Activated naive CD8-positive, alpha-beta T cell treated with anti-CD3 and anti-CD28 coated beads, Interleukin-2, amount 10 ng/mL, durations not matched to agents 7 days and 5 days (primary cell): ENCODE measurements at places on chromosomes 2 and 18. TPM values are rescaled to one million over a fixed set of nuclear protein-coding genes. Genes with fewer than 3 reads are reported as not detected.
A peak's percentile ranks its signal among the peaks of the same experiment; 100 is the strongest.

DNA sequence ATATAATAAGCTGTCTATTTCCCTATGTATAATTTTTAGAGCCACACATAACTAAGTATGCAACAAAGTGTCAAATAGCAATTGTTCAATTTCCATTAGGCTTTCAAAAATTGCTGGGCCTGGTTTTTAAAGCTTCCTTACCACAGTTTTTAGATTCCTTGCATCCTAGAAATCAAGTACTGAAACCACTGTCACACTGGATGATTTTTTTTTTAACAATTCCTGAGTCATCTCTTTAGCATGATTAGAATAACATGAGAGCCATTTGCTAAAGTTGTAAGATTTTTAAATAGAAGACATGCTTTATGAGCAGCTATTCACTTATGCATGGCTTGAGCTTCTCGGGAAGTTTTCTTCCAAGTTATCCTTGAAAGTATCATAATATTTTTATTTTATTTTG is 319.5 kb upstream of the NXPH2 start:
- H3K27me3 ChIP-seq = no peaks in the 10 kb centered on the region
- H3K36me3 ChIP-seq = no peaks in the 10 kb centered on the region
- no peak overlapping the region for H3K27ac ChIP-seq

DNA sequence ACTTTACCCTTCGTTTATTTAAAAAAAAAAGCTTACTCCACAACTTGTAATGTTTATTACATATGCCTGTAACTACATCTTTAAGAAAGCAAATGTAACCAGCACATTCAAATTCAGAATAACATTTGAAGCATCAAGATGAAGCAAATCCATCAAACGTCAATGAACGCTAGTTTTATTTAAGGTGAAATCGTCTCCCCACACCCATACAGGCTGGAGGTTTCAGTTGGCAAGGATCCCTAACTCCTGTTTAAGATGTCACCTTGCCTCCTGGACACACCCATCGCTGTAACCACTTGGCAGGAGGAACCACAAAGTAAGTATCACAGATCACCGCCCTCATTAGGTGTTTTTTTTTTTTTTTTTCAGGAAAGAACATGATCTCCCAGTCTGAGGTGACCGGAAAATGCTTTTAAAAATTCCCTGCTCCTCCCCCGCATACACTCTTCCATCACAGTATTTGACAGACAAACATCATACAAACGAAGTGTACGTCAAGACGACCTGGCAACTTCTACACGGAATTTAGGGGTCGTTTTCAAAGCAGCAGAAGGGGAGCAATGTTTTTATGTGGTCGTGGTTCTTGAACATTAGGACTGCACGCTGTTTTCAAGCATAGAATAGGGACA is 19.7 kb upstream of the STPG4 start:
- H3K4me1 ChIP-seq = peaks cover 40% of the 10 kb centered on the region
- H3K27ac ChIP-seq = peak overlapping the region; percentile 94
- H3K4me3 ChIP-seq = peak overlapping the region; percentile 97

DNA sequence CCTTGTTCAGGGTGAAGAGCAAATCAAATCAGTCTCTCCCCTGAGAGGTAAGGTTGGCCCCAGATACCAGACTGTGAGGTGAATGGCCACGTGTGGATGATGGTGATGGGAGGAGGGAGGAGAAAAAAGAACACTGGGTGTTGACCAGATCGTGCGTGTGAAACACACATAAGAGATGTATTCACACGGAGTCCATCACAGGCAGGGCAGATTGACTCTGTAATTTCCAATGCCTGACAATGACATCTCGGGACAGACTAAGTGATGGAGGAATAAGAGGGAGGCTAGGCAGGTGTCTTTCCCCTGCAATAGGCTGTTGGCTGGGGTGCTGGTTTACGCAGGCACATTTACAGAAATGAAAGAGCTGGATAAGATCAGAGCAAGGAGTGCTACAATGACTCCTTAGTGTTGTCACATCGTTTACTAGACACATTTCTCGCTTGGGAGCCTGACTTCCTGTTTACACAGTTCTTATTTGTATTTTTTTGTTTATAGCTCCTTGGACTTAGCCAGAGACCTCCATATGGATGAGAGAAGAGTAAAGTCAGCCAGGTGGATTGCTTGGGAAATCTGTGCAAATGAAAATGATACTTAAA is 43.1 kb downstream of the CPO start:
- no peaks in the 10 kb centered on the region for H3K36me3 ChIP-seq
- no peak overlapping the region for H3K4me3 ChIP-seq
- no peak overlapping the region for H3K27ac ChIP-seq

GRCh38 chr2:106885329-106885728 is 638 bp downstream of the ST6GAL2 start:
- H3K36me3 ChIP-seq = no peaks in the 10 kb centered on the region
- H3K4me3 ChIP-seq = no peak overlapping the region
- H3K27me3 ChIP-seq = peaks cover 31% of the 10 kb centered on the region
- H3K27ac ChIP-seq = no peak overlapping the region
- peaks cover 4% of the 10 kb centered on the region for H3K4me1 ChIP-seq

DNA sequence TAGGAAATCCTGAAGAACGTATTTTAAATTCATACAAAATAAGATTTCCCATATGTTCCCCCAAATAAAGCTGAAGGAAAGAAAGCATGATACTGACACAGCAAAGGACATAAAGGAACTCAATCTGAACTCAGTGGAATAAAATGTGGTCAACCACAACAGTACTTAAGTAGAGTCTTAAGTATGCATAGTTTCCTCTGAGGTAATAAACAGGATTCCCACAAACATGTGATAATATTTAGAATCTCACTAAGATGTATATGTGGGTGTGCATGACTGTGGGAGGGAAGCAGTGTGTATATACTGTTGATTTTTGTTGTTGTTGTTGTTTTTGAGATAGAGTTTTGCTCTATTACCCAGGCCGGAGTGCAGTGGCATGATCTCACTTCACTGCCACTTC is 69.3 kb downstream of the NOL10 start:
- peak overlapping the region; percentile 6 for H3K4me3 ChIP-seq
- DNase-seq = no peak
- H3K27me3 ChIP-seq = no peaks in the 10 kb centered on the region
- H3K27ac ChIP-seq = no peak overlapping the region
- peaks cover 43% of the 10 kb centered on the region for H3K36me3 ChIP-seq

DNA sequence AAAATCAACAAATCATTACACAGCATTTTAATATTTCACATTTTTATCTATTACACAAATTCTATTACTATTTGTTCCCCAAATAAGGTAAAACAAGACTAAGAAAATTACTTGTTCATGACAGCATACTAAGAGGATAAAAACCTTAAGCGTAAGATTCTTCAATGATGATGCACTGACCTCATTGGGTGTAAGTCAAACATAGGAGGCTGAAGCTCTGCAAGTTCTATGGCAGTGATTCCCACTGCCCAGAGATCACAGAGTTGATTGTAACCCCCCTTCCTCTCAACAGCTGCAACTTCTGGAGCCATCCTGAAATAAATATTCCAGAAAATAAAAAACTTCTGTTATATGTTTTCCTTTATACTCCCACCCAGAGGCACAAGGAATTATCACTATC is 82.2 kb upstream of the CDKL4 start:
- no peak for DNase-seq
- no peaks in the 10 kb centered on the region for H3K27me3 ChIP-seq
- H3K4me3 ChIP-seq = no peak overlapping the region
- peaks cover 14% of the 10 kb centered on the region for H3K36me3 ChIP-seq
- H3K27ac ChIP-seq = no peak overlapping the region

DNA sequence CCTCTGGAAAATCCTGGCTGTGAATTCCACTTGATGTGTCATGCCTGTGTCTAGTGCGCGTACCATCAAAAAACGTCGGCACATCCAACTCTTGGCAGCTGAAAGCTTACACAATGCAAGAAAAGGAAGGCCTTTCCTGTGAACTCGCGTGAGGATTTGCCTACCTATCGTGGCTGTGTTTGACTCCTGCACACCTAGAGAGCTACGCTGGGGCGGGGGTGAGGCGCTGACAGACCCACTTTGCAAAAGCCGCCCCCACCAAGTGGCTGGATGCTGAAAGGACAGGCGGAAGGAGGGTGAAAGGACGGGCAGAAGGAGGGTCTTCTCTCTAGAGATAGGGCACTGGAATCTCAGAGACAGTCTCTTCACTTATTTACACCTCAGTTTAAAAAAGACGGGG is 270.1 kb downstream of the EIPR1 start:
- no peak for DNase-seq
- peaks cover 9% of the 10 kb centered on the region for H3K27me3 ChIP-seq
- no peaks in the 10 kb centered on the region for H3K36me3 ChIP-seq
- no peaks in the 10 kb centered on the region for H3K4me1 ChIP-seq

- H3K4me3 ChIP-seq = no peak overlapping the region
- H3K27ac ChIP-seq = no peak overlapping the region
- H3K4me1 ChIP-seq = peaks cover 12% of the 10 kb centered on the region
- H3K36me3 ChIP-seq = no peaks in the 10 kb centered on the region
Observed at GRCh38 chr2:239438995-239439753, 38.4 kb upstream of the HDAC4 start.

- peaks cover 17% of the 10 kb centered on the region for H3K4me1 ChIP-seq
- H3K4me3 ChIP-seq = no peak within 1 kb of the TSS
- H3K36me3 ChIP-seq = peaks cover 2% of the 10 kb centered on the region
- no peak within 1 kb of the TSS for H3K27ac ChIP-seq
Observed at GRCh38 chr2:160199683-160200389, at the start of gene ITGB6. TSS of gene ITGB6 (minus strand) at chr2:160200272. CDS start at chr2:160200063, 209 bp downstream.

DNA sequence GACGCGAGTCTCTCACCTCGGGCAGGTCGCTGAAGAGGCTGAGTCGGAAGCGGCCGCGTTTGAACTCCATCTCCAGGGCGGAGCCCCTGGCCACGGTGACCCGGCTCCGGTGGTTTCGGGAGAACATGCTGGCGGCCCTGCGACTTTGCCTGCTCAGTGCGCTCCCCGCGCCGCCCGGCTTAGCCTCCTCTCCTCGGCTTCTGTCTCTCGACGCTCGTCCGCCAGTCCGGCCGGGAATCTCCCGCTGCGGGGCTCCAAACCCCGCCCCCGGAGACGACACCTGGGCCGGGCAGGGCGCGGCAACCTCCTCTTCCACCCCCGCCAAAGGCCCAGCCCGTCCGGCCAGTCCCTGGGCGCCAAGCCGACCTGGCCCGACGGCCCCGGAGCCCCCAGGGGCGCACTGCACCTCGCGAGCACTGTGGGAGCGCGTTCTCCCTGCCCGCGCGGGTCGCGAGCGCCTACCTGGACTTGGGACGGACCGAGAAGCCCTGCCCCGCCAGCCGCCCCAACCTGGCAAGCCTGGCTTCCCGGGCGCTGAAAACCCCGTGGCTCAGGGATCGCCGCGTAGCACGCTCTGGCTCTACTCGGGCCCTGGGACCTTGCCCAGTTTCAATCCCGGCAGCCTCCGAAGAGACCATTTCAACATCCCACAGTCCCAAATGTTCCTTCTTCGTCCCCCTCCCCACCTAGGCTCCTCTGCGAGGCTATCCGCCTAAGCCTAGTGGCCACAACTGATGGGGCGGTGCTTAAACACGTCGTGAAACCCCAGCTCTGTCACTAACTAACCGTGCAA is at the start of gene RTKN:
TSS of gene RTKN (minus strand) at position 248 of the 793 bp plus-strand sequence. CDS start at position 127, 121 bp downstream.
- peak within 1 kb of the TSS; percentile 78 for H3K4me3 ChIP-seq
- H3K27ac ChIP-seq = no peak within 1 kb of the TSS
- H3K4me1 ChIP-seq = peaks cover 7% of the 10 kb centered on the region
- peaks cover 66% of the 10 kb centered on the region for H3K27me3 ChIP-seq
- peak; percentile 56 for DNase-seq
- peaks cover 1% of the 10 kb centered on the region for H3K36me3 ChIP-seq

DNA sequence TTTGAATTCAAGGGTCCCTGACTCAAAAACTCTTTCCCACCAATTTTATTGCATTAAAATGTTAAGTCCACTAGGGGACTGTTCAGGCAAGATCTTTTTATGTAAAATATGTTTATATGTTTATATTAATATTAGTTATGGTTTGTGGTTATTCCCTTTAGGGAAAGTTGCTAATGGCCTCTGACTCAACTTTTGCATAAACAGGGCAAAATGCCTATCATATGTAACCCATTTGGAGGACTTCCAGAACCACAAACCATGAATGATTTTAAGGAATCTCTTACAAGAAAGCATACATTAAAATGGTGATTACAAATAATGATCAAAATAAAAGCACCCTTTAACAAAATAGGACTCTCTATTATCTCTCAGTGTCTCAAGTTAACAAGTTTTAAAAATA is 1484.5 kb upstream of the ZEB2 start:
- no peaks in the 10 kb centered on the region for H3K36me3 ChIP-seq
- no peak overlapping the region for H3K27ac ChIP-seq
- no peaks in the 10 kb centered on the region for H3K4me1 ChIP-seq
- DNase-seq = no peak
- H3K4me3 ChIP-seq = no peak overlapping the region
- no peaks in the 10 kb centered on the region for H3K27me3 ChIP-seq

GRCh38 chr2:112198780-112199179 is 56.1 kb downstream of the ZC3H8 start:
- H3K4me3 ChIP-seq = no peak overlapping the region
- peaks cover 11% of the 10 kb centered on the region for H3K4me1 ChIP-seq
- DNase-seq = no peak
- H3K36me3 ChIP-seq = peaks cover 12% of the 10 kb centered on the region
- H3K27ac ChIP-seq = no peak overlapping the region

DNA sequence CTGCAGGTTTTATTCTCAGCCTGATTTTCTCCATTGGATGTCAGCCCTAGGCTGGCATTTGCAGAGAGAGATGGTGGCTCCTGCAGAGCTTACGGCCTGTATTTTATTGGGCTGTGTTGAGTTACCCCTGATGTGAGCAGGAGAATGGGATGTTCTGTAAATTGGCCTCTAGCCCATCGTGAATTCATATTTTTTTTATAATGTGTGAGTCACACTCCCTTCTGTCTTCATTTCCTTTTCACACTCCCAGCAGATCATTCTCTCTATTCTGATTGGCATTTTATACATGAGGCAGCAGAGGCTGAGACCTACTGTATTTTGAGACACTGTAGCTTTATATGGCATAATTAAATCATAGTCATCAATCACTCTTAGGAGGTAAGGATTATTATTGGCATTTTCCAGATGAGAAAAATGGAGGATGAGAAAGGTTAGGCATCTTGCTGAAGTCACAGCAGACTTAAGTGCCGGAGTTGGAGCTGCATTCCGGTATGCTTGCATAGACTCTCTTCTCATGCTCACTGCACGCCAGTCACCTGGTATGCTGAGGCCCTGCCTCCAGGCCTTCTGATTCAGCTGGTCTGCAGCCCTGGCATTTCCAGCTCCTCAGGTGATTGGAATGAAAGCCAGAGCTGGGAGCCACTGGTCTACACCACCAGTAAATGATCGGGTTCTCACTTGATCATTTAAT is 142.4 kb downstream of the NEDD4L start:
- no peaks in the 10 kb centered on the region for H3K36me3 ChIP-seq
- DNase-seq = no peak
- no peak overlapping the region for H3K4me3 ChIP-seq

DNA sequence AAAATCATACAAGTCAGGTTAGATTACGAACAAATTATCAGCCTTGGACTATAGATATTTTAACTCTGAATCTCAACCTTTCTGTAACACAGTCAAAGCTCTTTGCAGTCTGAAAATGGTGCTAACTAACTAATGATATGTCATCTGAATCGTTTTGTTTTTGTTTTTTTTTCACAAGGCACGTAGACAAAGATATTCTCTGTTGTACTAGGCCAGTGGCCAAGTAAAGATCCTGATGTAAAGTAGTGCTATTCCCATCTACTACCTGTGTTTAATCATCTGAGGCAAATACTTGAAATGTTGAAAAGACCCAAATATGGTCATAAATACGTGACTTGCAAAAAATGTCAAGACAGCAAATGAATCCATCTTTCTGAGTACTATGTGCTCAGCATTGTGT is 65.7 kb downstream of the REL start:
- H3K4me1 ChIP-seq = peaks cover 9% of the 10 kb centered on the region
- DNase-seq = no peak
- no peak overlapping the region for H3K27ac ChIP-seq
- H3K36me3 ChIP-seq = peaks cover 28% of the 10 kb centered on the region

The CRACDL gene
- total RNA-seq = 2.3 TPM

The CCDC150 gene
- 13.5 TPM for total RNA-seq

The ABCG8 gene
- not detected for total RNA-seq

The NEURL3 gene
- total RNA-seq = 0.17 TPM

The CHRND gene
- not detected for total RNA-seq

The TMEM163 gene
- 0.14 TPM for total RNA-seq

The CKAP2L gene
- 38.9 TPM for total RNA-seq

The TXNDC2 gene
- not detected for total RNA-seq

The GDF7 gene
- total RNA-seq = not detected

The ABCG5 gene
- not detected for total RNA-seq
